ENCODE measurements at places on chromosomes 16 and 17.

DNA sequence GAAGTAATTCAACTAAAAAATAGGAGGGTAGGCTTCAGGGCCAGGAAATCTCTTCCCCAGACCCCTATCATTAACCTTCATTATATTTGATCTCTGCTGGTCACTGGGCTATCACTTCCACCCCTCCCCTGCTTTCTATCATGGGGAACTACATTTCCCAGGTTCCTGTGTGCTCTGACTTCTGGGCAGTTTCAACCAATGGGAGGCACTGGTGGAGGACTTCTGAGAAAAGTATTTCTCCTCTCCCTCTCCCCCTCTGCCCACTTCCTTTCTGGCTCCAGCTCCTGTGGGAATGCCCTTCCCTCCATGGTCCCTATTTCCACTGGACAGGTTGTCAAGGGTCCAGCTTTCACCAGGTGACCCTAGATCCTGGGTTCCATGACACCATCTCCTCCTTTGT is 364.4 kb downstream of the C16orf95 start:
- DNase-seq = no peak

- no peak for DNase-seq
Observed at GRCh38 chr17:78674595-78675315, 97.6 kb upstream of the DNAH17 start.

- DNase-seq = no peak
Observed at GRCh38 chr17:37425268-37425667, 18.6 kb downstream of the TADA2A start.

DNA sequence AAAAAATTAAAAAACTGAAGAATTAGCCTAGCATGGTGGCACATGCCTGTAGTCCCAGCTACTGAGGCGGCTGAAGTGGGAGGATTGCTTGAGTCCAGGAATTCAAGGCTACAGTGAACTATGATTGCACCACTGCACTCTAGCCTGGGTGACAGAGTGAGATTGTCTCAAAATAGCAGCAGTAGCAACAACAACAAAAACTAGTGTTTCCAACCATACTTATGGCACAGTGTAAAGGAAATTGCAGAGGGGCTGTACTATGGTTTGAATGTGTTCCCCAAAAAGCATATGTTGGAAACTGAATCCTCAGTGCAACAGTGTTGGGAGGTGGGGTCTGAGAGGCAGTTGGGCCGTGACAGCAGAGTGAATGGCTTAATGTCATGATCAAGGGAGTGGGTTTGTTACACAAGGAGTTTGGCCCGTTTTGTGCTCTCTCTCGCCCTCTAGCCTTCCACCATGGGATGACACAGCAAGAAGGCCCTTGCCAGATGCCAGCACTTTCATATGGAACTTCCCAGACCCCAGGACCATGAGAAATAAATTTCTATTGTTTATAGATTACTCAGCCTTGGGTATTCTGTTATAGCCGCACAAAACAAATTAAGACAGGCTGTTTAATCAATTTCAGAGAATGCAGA is 70.0 kb downstream of the PGS1 start:
- DNase-seq = no peak

- DNase-seq = no peak
Observed at GRCh38 chr17:79563237-79564013, 47.4 kb downstream of the RBFOX3 start.

- peak; percentile 26 for DNase-seq
Observed at GRCh38 chr16:66344533-66345145, 21.9 kb upstream of the CDH5 start.

- no peak for DNase-seq
Observed at GRCh38 chr17:14334276-14334840, 33.5 kb downstream of the HS3ST3B1 start.

- DNase-seq = peak; percentile 40
Observed at GRCh38 chr17:76237859-76238313, 2.4 kb downstream of the RNF157 start.

DNA sequence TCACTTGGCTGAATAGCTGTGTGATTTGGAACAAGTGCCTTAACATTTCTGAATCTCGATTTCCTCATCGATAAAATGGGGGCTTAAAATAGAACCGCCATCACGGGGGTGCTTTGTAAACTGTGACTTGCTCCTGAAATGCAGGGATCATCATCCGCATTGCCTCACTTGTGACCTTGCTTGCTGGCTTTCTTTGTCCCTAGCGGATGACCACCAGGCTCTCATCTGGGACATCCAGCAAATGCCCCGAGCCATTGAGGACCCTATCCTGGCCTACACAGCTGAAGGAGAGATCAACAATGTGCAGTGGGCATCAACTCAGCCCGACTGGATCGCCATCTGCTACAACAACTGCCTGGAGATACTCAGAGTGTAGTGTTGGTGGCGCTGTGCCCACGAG is 11.9 kb upstream of the TACO1 start:
- no peak for DNase-seq

GRCh38 chr16:72847187-72848027 is 200.5 kb downstream of the ZFHX3 start:
- no peak for DNase-seq
